Stimulated activated CD4-positive, alpha-beta T cell treated with anti-CD3 and anti-CD28 coated beads, Interleukin-1b, Interleukin-23, amount 100 ng/mL, for 4 hours (primary cell): ENCODE measurements at places on chromosomes 1 and 21.

DNA sequence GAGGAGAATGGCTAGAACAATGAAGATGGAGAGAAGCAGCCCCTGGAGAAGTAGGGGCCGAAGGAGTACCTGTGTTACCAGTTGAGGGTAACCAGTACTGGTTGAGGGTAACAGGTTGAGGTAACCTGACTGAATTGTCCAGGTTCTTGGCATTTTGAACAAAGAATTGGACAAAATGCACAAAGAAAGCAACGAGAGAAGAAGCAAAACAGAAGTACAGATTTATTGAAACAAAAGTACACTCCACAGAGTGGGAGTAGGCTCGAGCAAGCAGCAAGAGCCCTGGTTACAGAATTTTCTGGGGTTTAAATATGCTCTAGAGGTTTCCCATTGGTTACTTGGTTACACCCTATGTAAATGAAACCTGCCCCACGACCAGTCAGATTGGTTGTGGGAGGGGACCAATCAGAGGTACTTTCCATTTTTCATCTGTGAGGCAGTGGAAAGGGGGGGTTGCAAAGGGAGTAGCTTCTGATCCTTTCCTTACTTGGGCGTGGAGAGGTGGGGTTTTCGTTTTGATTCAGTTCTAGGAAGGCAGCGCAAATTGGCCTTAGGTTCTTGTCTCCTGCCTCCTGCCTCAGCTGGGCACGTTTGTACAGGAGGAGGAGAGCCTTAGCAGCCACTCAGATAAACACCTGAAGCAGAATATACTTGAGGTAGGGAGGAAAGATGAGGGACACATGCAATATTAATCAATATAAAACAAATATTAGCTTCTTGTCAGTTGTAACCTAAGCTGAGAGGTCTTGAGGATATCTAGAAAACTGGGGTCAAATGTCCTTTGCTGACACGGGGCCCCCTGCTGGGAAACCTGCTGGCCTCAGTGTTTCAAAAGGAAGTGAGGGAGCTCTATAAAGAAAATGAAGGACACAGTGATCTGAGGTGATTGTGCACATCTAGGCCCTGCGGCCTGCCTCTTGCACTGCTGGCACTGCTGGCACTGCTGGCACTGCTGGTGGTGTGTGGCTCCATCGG, 14.3 kb upstream of the LSM10 start:
- no peak for DNase-seq

DNA sequence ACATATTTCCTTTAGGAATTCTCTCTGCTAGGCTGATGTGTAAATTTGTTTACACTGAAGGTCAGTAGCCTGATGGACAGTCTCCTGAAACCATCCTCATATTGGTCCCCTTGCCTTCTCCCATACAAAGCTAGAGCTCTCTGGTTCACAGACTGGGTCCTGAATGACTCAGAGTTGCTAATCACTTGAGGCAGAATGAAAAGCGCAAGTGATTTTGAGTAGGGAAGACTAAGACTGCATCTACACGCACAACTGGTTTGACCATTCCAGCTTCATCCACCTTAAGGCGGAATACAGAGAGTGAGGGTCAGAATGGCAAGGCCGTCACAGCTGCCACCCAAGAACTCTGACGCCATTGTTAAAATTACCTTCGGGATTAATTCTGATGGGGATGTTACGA, 70.2 kb upstream of the KIF26B start:
- DNase-seq: no peak

DNA sequence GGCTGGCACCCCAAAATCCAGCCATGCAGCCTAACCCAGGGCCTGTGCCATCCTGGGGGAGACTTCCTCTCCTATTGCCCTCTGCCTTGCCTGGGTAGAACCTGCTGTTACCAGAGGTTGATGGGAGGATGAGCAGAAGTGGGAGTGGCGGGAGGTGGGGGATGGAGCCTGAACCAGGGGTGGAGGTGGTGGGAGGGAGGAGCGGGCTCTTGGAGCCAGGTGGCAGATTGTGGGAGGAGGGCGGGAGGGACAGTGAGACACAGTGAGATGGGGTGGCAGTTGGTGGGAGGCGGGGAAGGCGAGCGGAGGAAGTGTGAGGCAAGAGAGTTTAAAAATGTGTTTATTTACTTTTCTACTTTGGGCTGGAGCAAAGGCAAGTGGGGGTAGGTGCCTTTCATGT, 87.3 kb downstream of the KCNJ6 start:
- no peak for DNase-seq

DNA sequence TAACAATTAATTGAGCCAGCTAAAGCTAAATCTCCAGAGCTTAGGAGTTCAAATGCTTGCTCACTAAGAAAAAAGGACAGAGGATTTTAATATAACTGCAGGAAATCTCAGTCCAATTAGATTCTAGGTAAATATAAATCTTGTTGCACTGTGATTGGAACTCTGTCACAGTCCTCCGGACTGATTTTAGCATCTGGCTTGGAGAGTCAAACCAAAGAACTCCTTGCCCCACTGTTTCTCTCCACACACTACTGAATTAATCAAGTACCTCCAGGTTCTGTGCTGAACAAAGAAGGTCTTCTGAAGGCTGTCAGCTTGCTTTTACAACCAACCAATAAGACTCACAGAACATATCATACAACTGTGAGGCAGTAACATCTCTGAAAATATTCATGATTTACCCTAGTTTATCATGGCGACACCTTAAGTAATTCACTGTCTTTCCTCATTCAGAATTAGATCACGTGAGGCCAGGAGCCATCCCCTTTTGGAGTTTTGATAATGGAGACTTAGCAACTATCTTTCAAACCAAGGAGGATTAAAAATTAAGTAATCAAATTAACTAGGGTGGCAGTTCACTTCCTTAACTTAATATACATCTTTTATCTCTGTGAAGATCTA, 176.0 kb downstream of the RERE start:
- DNase-seq: no peak

DNA sequence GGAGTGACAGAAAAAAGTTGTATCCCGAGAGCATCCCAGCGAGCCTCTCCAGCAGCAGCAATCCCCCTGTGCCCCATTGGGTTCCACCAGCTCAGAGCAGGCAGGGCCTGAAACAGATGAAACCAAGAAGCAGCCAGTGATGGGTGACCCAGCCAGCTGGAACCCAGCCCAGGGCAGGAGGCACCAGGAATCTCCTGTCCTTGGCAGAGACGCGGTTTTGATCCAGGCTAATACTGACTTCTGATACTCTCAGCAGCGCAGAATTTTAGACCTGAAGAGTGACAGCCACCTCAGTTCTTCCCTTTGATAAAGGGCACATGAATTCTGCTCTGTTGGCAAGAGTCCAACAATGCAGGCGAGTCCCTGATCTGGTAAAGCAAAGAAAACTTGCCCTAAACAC, 11.4 kb upstream of the OLIG1 start:
- DNase-seq: no peak

DNA sequence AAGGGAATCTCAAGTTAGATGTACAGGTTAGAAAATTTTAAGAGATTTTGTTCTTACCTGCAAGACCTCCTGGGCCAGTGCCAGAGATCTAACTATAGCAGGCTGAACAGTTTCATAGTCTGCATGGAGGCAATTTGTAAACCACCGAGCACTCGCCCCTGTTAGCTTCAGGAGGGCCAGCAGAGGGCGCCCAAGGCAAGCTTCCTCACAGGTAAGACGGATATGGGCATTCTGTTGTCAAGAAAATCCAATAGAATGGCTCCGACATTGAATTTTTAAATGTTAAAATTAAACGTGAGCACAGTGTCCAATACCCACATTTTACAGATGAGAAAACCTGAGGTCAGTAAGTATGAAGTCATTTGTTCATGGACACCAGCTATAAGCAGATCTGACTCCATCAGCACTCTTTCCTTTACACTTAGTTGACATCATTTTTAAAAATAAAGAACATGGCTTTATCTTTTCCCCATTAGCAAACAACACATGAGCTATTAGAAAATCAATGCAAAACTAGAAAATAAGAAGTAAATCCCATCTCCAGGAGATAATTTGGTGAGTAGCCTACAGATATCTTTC, 2.2 kb downstream of the REG4 start:
- peak; percentile 52 for DNase-seq

GRCh38 chr1:227362039-227362438, 43.7 kb upstream of the CDC42BPA start:
- no peak for DNase-seq

GRCh38 chr1:150562446-150563339, 13.5 kb downstream of the ADAMTSL4 start:
- DNase-seq: peak; percentile 46

GRCh38 chr1:209580577-209580976, 2.9 kb upstream of the CAMK1G start:
- no peak for DNase-seq

GRCh38 chr1:243554686-243555085, 295.4 kb downstream of the AKT3 start:
- DNase-seq: no peak

- no peak for DNase-seq
Measured at GRCh38 chr1:226728448-226728847, 10.6 kb downstream of the ITPKB start.

DNA sequence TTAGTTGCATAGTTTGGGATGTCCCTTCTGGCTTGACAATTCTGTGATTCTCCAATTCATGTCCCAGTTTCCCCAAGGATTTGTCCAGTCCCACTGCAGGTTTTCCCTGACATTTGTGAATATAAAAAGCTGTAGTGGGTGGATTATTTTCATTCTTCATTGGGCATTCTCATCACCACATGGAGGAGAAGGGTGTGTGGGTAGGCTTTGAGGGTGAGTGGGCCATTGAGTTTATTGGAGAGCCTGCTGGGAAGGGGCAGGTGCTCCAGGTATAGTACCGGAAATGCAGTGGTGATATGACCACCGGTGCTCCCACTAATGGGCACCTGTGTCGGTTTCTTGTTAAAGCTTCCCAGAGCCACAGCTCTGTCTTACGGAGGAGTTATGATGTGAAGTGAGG, 74.5 kb downstream of the CNIH3 start:
- DNase-seq: no peak

- no peak for DNase-seq
Measured at GRCh38 chr1:31702836-31703404, 897 bp downstream of the COL16A1 start.

GRCh38 chr1:44008259-44008658, 16.9 kb downstream of the CCDC24 start:
- no peak for DNase-seq

DNA sequence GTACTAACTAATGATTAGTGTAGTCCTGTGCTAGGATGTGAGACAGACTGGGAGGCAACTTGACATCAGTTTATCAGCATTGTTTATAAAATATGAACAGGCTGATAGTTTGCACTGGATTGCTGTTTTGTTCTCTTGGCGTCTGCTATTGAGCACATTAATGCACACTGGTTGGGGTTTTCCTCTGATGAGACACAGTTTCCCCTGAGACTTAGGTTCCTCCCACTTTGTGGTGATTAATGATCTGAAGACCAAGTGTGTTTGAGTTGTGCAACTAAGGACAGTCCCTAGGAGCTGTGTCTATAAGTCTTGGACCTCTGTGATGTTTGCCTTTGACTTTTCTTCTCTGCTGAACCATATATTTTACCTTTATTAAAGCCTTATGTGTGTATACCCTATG, 1015.4 kb downstream of the AMY1C start:
- DNase-seq: no peak

GRCh38 chr1:224959115-224959514, 29.6 kb downstream of the DNAH14 start:
- DNase-seq: no peak

- DNase-seq: no peak
Measured at GRCh38 chr1:107529511-107530149, 388.8 kb downstream of the NTNG1 start.

DNA sequence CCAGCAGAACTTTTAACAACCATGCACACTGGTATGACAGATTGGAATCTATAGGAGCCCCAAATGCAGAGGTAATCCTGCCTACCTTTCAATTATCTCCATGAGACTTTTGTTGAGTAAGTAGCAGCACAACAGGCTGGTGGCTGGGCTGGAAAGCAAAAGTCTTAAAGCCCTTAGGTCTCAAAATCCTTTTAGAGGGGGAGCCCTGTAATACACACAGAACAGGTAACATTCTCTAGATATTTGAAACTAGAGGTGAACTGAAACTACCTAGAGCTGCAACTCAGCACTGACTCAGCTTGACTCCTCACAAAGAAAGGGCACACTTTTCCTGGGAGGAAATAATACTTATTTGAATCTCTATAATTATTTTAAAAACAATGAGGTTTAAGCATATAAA, 71.5 kb downstream of the CLCA4 start:
- DNase-seq: no peak

- DNase-seq: no peak
Measured at GRCh38 chr1:16133007-16133961, 22.6 kb downstream of the EPHA2 start.

- no peak for DNase-seq
Measured at GRCh38 chr1:77548285-77548684, 134.2 kb downstream of the ZZZ3 start.

- no peak for DNase-seq
Measured at GRCh38 chr1:184635347-184635979, 119.2 kb downstream of the EDEM3 start.
